Endodermal cell (in vitro differentiated cells): ENCODE measurements at places on chromosomes 2 and 18.

- peak; percentile 45 for DNase-seq
Observed at GRCh38 chr2:8605351-8606065, 76.3 kb upstream of the ID2 start.

GRCh38 chr2:141618457-141618856 is 512.4 kb downstream of the LRP1B start:
- DNase-seq = no peak

- DNase-seq = no peak
Observed at GRCh38 chr2:168819829-168820489, 17.5 kb downstream of the NOSTRIN start.

- no peak for DNase-seq
Observed at GRCh38 chr2:157479081-157480027, 35.5 kb upstream of the CYTIP start.

GRCh38 chr2:136767030-136767429 is 1.7 kb downstream of the THSD7B start:
- DNase-seq = no peak

DNA sequence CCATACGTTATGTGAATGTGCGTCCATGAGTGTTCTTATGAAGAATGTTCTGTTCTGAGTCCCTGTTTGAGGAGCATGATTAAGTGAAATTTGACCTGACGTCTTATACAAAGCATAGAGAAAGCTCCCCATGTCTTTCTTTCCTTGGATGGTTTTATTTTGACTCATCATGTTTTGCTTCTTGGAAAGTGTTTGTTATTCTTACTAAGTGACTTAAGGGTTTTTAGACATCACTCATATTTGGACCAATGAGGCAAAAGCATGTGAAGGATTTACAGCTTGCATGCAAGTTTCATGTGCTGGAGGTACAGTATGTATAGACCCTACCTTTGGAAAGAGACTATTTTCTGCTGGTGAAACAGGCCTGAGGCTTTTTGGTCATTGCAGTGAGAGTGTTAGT is 33.5 kb upstream of the ZEB2 start:
- no peak for DNase-seq

DNA sequence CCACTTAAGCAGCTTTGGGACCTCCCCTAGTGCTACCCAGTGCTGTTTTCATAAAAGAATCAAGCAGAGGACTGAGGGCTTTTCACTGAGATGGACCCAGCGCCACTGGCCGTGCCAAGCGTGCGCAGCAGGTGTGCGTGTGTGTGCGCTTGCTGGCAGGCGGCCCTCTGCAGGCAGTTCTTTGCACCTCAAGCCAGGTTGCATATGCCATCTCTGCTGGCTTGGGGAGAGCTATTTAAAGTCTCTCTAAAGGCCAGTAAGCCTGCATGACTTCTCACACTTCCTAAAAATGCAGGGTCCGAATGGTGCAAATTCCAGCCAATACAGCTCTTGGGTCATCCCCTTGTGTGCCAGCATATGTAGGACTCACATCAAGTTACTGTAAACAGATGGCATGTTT is 255.5 kb downstream of the RNF152 start:
- DNase-seq = peak; percentile 89

DNA sequence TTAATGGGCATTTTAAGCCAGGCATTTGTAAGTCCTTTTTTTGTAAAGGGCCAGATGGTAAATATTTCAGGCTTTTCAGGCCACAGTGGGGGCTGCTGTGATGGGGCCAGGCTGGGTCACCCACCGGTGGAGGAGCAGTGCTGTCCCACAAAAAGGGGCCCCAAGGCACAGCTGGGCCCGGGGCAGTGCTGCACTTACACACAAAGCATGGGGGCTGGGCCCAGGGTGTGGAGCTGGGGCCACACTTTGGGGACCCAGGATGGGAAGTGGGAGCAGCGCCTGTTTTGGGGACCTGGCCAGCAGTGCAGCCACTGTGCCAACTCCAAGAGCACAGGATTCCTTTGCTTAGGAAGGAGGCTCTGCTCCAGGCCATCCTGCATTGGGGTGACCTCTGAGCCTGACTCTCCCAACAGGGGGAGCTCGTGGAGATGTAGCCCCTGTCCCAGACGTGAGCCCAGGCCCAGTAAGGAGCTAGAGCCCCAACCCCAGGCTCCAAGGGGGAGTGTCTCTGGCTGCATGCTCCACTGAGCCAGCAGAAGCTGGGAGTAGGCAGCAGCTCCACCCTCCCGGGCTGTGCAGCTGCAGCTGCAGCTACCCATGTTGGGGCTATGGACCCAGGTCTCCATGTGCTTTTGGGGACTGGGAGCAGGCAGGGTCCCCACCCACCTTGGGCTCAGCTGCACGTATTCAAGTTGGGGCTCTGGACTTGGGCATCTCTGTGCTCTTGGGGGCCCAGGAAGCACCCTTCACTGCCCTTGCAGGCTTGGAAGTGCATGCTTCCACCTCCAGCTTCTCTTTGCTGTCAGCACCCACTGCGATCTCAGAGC is 1036.5 kb upstream of the CNTNAP5 start:
- peak; percentile 71 for DNase-seq

DNA sequence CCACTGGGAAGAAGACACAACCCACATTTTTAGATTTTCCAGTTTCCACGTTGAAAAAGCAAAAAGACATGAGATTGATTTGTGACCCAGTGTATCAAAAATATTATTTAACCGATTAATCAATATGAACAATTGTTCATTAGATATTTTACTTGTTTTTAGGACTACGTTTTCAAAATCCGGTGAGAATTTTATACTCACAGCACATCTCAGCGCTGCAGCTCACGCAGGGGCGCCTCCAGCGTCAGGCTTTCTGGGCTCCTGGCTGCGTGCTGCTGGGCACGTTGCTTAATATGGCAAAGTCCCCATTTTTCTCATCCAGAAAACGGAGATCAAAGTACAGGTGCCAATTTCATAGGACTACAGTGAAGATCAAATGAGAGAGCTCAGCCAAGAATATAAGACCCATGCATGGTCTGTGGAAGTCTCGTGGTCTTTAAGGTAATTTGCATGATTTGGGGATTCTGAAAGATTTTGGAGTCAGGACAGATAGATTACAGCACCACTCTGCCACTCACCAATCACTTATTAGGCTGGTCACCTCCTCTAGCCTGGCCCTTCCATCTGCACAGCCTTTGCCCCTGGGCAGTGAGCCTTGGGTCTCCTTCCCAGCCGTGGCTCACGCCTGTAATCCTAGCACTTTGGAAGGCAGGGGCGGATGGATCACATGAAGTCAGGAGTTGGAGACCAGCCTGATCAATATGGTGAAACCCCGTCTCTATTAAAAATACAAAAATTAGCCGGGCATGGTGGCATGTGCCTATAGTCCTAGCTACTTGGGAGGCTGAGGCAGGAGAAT is 36.2 kb downstream of the PTPN18 start:
- peak; percentile 48 for DNase-seq
